ENCODE measurements at places on chromosomes 11 and 22.

- DNase-seq: no peak
Measured at GRCh38 chr22:29765905-29766631, 739 bp downstream of the ZMAT5 start.

DNA sequence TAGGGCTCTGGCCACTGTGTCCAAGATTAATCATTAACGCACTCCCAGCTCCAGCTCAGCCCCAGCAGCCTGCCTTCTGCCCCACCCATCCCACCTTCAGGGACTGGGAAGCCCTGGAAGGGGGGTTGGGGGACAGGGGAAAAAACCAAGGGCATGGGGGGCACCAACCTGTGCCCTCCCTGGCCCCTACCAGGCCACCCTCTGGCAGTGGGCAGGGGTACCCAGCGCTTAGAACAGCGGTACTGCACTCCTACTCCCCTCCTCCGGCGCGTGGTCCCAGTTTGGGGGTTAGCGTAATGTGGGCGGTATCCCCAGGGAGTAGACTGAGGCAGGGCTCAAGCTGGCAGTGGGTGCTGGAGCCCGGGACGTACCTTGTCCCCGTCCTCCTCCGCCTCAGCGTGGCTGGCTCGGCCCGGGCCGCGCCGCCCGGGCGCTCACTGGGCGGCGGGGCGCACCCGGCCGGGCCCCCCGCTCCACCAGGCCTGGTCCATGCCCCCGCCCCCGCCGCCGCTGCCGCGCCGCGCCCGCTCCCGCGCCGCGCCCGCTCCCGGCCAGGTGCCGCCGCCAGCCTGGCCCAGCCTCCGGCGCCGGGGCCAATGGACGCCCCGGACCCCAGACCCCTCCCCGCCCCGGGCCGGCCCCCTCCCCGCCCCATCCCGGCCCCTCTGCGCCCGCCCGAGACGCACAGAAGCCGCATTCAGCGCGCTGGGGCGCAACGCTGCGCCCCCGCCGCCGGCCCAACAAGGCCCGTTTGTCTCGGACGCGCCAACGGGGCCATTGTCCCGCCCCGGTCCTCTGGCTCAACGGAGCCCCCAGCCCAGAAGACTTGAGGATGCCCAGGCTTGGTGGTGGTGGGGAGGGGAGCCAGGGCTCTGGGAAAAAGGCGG lies at the start of gene GAL3ST1:
TSS of gene GAL3ST1 (minus strand) at position 571 of the 887 bp plus-strand sequence. CDS start 17,273 bp downstream, outside the sequence.
- no peak for DNase-seq

DNA sequence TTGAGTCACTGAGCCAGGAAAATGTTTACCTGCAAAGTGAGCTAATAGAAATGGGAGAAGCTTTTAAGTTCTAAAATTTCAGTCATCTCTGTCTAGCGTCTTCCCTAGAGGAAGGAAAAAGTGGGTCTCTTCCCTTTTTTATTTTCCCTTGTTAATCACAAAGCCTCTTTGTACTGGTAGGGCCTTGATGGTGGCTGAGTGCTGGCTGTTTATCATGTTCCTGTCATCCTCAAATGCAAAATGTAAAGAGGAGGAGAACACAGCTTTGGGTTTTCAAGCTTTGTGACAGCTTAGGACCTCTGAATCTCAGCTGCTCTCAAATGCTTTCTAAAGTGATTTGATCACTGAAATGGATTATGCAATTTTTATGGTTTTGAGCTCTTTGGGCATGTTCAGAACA lies 222.0 kb downstream of the TMEM135 start:
- no peak for DNase-seq

- no peak for DNase-seq
Measured at GRCh38 chr22:21641417-21641788, 699 bp upstream of the SDF2L1 start.

GRCh38 chr11:65420979-65421793 lies 1.4 kb upstream of the NEAT1 start:
- peak; percentile 72 for DNase-seq

DNA sequence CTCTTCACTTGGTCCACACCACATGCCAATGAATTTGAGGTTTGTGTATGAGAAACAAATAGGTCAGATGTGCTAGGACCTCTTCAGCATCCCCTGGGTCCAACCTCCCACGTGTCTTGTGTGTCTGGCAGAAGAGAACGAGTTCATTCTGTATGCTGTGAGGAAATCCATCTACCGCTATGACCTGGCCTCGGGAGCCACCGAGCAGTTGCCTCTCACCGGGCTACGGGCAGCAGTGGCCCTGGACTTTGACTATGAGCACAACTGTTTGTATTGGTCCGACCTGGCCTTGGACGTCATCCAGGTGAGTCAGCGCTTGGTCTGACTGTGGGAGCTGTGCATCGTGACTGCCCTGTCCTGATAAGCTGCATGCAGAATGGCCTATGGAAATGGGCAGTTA lies 101.0 kb upstream of the SORL1-AS1 start:
- DNase-seq: no peak

DNA sequence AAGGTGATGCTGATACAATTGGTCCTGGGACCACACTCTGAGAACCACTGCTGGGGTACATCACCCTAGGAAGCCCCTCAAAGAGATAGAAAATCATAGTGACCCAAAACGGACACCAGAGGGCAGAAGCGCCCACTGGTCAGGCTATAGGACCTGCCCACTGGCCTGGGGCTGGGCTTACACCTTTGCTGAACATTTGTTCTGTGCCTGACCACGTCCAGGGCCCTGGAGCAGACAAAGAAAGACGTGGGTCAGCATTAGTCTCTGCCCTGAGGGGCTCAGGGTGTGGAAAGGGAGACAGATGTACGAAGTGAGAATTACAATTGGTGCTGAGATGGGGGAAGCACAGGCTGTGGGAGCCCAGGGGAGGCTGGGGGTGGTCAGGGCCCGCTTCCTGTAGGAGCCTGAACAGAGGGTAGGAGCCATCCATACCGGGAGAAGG lies 14.4 kb upstream of the SERPINH1 start:
- no peak for DNase-seq

DNA sequence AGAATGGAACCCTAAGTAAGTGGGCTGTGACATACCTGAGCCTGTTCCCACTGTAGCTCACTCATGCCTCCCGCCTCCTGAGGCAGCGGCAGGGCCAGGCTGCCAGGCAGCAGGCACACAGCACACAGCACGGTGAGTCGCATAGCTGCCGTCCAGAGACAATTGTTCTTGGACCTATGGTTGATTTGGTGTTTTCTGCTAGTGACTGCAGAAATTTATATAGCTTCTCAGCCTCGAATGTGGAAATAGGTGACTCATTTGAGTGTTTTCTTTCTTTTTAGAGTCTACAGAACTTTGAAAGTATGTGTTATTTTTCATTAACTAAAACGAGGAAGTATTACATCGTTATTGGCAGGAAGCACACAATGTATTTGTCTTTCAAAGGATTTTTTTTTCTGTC lies at the start of gene MMP7:
TSS of gene MMP7 (minus strand) at position 190 of the 400 bp plus-strand sequence. CDS start at position 143, 47 bp downstream.
- no peak for DNase-seq

- no peak for DNase-seq
Measured at GRCh38 chr11:76857781-76858410, 2.8 kb upstream of the ACER3 start.

DNA sequence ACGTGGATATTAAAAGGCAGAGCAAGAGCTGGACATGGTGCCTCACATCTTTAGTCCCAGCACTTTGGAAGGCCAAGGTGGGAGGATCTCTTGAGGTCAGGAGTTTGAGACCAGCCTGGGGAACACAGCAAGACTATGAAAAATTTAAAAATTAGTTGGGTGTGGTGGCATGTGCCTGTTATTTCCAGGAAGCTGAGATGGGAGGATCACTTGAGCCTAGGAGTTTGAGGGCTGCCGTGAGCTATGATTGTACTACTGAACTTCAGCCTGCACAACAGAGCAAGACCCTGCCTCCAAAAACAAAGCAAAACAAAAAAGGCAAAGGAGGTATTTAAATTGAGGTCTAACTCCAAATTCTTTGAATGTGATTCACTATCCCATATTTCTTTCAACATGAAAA lies 23.5 kb downstream of the RDX start:
- no peak for DNase-seq

GRCh38 chr11:77449060-77449521 lies 24.8 kb downstream of the PAK1 start:
- no peak for DNase-seq
